Diencephalon (tissue), 1 donor: ENCODE measurements at places on chromosomes 6 and 20. TPM values are rescaled to one million over a fixed set of nuclear protein-coding genes. Genes with fewer than 3 reads are reported as not detected.

The SLC26A8 gene
- total RNA-seq: 9.0 TPM

The RIPPLY2 gene
- 7.8 TPM for total RNA-seq

The GSTA5 gene
- total RNA-seq: not detected

The THEMIS gene
- not detected for total RNA-seq

The BANF2 gene
- not detected for total RNA-seq

The RBM24 gene
- 11.5 TPM for total RNA-seq

The WFDC5 gene
- not detected for total RNA-seq

The NEURL2 gene
- total RNA-seq: 4.6 TPM

The PPP1R16B gene
- 19.6 TPM for total RNA-seq

The BCAS4 gene
- total RNA-seq: 17.8 TPM

The BPIFB4 gene
- not detected for total RNA-seq

The SMPD2 gene
- 5.8 TPM for total RNA-seq

The CCN6 gene
- total RNA-seq: not detected

The LCA5 gene
- total RNA-seq: 20.5 TPM

The MARCKS gene
- 386 TPM for total RNA-seq

The ACSS1 gene
- total RNA-seq: 9.9 TPM
